ENCODE measurements at places on chromosomes 16 and 17.

GRCh38 chr17:31394544-31394943 is 3.1 kb downstream of the RAB11FIP4 start:
- DNase-seq: peak; percentile 24

DNA sequence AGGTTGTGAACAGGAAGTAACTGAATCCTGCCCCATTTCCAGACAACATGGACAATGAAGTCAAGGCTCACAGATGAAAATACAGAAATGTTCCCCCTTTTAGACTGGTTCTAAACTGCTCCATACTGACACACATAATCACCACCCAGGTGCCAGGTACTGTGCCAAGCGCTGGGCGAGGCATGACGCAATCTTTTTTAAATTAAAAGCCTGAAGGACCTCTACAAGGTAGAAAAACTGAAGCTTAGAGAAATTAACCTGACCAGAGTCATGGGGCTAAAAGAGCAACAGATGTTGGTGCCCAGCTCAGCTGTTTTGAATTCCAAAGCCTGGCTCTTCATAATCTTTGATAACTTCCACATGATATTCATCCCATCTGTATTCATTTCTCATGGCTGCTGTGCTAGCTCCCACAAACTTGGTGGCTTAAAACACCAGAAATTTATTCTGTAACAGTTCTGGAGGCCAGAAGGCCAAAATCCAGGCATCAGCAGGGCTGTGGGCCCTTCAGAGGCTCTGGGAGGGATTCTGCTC is 4.9 kb upstream of the RAB11FIP4 start:
- DNase-seq: no peak

GRCh38 chr16:86370062-86370461 is 140.3 kb upstream of the FOXF1 start:
- DNase-seq: no peak

GRCh38 chr17:65065906-65066305 is 9.4 kb upstream of the GNA13 start:
- no peak for DNase-seq

DNA sequence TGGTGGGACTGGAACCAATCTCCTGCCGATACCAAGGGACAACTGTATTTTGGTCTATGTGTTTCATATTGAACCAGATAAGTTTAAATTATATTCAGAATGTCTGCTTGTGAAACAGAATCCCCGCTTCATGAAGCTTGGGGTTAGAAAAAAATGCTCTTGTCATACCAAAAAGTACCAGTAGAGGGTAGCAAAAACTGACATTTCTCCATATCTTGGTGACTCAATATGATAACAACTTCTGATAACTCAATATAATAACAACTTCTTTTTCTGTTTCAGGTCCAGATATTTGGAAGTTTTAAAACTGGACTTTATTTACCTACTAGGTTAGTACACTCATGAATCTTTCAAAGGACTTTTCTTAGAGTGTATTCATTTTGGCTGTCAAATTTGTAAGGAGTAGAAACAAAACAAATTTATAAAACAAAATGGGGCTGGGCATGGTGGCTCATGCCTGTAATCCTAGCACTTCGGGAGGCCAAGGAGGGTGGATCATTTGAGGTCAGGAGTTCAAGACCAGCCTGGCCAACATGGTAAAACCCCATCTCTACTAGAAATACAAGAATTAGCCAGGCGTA is 52.3 kb upstream of the ADCY7 start:
- no peak for DNase-seq

GRCh38 chr16:7227229-7227721 is 105.4 kb upstream of the RBFOX1 start:
- DNase-seq: no peak

DNA sequence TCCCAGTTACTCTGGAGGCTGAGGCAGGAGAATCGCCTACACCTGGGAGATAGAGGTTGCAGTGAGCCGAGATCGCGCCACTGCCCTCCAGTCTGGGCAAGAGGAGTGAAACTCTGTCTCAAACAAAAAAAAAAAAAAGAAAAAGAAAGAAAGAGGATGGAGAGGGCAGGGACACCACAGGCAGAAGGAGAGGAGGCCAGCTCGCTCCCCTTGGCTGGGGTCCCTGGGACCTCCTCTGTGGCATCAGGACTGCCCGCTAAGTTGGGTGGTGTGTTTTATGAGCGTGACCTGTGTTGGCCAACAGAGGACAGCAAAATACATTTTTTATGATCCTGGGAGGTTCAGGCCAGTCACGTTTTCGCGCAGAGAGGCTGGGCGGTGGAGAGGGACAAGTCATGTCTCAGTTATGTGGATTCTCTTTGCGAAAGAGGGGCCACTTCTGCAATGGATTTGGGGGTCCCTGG is 229.6 kb downstream of the MRTFB start:
- peak; percentile 35 for DNase-seq

- no peak for DNase-seq
These were observed 2.8 kb upstream of the ATXN2L start for GRCh38 chr16:28820016-28820415.

DNA sequence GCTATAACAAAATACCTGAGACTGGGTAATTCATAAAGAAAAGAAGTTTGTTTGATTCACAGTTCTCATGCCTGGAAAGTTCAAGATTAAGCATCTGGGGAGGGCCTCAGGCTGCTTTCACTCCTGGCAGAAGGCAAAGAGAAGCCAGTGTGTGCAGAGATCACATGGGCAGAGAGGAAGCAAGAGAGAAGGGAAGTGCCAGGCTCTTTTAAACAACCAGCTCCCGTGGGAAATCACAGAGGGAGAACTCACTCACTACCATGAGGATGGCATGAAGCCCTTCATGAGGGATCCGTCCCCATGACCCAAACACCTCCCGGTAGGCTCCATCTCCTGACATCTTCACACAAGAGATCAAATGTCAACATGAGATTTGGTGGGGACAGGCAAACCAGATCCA is 501.6 kb downstream of the MAF start:
- no peak for DNase-seq

DNA sequence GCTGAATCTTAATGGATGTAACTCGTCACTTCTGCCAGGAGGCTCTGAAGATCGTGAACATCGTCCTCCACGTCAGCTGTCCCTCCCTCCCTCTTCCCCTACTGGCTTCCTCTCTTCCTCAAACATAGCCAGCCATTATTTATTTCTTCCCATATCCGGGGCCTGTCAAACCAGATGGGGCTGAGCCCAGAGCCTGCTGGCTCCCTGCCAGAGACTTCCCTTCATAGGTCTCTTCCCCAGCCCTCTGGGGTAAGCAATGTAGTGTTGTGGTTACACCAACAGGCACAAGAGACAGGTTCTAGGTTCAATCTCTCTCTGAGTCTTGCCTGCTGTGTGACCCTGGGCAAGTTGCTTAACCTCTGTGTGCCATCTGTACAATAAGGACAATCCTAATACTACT is 40.1 kb upstream of the ZFP90 start:
- no peak for DNase-seq

DNA sequence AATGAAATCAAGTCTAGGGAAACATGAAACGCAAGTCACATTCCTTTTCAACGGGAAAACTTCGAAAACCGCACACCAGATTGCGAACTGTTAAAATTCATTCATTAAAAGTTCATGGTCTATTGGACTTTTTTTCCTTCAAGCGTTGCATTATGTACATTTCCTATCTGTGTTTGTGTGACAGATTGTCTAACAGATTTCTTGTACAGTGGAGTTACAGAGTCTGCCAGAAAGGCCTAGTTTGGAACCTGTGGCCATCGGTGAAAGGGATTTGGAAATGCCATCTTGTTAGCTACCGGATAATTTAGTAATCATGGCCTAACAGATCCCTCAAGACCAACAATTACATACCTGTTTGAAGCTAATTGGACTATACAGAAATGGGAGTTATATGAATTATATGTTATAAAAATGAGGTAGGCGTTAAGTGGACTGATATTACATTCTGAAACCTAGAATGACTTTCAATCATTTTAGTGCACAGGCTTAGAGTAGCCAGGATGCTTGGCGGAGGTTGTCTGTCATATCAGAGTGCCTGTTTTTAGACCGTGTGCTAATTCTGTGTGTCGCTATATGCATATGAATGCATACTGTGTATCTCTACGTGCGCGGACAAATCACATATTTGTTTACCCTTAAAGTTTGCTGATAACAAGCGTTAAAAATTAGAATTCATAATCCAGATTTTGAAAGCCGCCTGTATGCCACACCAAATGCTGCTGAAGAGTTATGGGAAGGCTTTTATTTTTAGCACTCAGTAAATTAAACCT is 885.4 kb upstream of the RBFOX1 start:
- no peak for DNase-seq

GRCh38 chr17:68613739-68614298 is 12.7 kb upstream of the FAM20A start:
- DNase-seq: no peak
